ENCODE measurements at places on chromosomes 4 and X.

DNA sequence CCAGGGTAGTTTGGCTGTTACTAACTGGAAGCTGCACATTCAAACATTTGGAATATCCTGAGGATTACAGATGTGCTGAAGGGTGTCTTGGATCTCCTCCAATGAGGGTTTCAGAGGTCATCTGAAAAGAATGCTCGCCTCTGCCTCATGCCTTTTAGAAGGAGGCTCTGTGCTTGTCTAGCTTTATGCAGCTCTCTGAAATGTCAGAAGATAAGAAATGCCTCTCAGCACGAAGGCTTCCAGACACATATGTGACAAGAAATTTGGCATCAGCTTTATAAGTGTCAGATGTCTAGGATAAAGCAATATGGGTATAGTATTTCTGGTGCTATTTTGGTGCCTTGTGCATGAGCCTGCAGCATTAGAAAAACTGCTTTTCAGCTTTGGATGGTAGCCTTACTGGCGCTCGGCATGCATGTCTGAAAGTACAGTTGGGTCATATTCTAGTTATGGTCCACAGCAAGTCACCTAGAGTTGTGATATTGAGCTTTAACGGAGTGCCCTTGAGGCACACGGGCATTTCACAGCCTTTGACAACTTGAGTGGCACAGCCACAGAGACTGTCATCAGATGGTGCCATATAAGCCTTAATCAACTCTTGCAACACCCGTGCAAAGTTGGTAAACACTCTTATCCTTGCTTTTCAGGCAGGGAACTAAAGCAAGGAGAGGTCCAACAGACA is 70.8 kb upstream of the PGRMC2 start:
- DNase-seq: no peak

DNA sequence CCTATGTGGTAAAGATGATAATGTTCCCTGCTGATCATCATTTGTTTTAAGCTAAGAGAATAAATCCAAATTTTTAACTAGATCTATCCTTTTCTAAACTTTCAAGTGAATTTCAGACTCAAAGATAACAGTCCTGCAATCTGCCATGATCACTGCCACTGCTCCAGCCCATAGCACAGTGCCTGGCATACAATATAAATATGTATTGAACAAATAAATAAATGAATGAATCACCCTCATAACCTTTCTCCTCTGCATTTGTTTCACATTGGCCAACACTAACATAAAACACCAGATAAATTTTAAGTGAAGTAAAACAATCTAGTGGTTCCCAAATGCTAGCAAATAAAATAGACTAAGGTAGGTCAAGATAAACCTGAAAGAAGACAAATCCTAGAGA is 439.0 kb downstream of the GPM6A start:
- no peak for DNase-seq

GRCh38 chrX:10159145-10159468 is 2.3 kb downstream of the CLCN4 start:
- no peak for DNase-seq

GRCh38 chr4:139764182-139764581 is 98.6 kb downstream of the MGST2 start:
- DNase-seq: no peak

DNA sequence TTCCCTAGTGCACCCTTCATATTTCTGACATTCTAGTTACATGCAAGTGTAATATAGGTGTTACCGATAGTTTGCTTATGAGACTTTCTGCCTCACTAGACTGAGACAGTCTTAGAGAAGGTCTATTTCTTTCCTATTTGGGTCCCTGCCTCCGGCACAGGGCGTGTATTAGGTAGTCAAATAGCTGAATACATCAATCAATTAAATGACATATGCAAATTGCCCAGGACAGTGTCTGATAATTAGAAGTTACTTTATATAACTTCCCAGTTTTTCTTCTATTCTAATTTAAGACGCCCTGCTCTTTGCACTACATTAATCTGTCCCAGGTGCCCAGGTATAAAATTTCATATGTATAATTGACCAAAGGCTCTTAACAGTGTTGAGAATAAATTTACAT is 264.2 kb downstream of the RAB28 start:
- no peak for DNase-seq
